Activated naive CD4-positive, alpha-beta T cell treated with anti-CD3 and anti-CD28 coated beads for 36 hours (primary cell): ENCODE measurements at places on chromosomes 3 and 15.
A peak's percentile ranks its signal among the peaks of the same experiment; 100 is the strongest.

DNA sequence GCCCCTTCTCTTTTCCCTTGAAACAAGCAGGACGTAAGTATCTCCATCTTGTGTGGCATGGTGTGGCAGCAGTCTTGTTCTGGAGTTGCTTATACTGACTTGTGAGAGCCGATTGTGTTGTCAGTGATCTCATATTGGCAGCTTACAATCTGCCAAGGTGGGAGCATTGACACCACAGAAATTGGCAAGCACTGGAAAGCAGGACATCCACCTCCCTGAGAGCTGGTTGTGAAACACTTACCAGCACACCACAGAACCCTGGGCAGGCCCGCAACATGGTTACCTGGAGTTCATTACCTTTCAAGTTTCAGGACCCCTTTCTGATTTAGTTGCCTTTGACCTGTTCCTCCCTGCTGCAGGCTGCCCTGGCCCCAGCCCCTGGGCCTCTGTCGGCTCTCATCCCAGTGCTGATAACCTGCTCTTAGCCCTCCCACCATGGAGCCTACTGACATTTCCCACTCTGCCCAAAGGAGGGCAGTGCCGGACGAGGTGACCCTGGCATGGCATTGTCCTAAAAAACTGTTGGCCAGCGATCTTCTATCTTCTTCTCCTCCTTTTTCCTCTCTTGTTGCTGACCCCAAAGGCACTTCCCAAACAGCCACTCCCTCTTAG is 10.6 kb upstream of the ATP2B2 start:
- no peak for DNase-seq

GRCh38 chr3:25592510-25592968 is 72.2 kb downstream of the TOP2B start:
- DNase-seq, result peak; percentile 12

GRCh38 chr15:57290826-57291225 is 85.5 kb upstream of the CGNL1 start:
- DNase-seq, result no peak

DNA sequence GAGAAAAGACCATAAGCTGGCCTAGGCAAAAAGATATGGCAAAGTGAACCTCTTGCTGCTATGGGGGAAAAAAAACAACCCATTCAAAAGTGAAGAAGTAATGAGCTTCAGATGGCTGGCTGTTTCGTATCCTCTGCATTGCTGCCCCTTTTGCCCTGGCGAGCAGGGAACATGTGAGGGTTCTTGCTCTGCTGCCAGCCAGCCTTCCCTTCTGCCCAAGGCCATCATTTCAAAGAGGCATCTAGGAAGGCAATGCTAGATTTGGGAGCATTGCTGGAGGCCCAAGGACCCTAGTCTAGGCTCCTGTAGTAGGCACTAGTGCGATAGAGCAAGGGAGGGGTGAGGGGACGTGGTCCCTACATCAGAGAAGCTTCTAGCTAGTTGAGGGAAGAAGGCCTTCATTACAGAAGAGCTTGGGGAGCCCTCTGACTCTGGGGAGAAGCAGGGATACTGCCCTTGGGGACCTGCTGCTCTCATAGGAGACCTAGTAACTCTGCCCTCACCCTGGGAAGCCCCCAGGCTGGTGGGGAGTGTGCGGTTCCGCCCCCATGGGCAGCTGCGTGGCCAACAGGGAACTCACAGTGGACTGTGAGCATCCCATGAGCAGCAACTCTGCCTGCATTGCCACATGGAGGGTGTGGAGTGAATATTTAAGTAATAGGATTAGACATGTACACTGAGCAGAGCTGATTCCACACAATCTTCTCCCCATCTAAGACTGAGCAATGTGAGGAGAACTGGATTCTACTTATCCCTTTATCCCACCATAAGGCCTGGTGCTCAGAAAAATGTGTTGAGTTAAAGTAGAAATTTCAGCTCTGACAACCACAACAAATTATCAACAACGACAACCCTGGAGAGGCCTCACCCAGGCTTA is 21.3 kb downstream of the ITGA11 start:
- DNase-seq, result no peak

GRCh38 chr3:187999821-188000220 is 154.1 kb upstream of the LPP start:
- peak; percentile 56 for DNase-seq

GRCh38 chr3:36852071-36852470 is 87.7 kb upstream of the DCLK3 start:
- no peak for DNase-seq

DNA sequence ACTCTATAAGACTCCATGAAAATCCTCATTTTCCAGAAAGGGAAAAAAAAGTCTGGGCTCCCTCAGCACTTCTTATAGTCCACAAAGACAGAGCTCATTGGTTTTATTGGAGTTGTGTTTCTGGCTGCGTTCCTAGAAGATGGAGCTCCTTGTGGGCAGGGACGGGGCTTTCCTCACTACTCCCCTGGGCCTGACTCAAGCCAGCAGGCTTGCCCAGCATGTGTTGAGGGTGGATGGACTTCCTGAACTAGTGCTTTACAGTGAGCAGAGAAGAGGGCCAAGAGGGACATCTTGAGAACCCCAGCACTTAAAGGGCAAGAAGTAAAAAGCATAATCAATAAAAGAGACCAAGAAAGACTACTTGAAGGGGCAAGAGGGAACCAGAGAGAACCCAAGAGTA is 43.2 kb upstream of the EPHB1 start:
- DNase-seq, result no peak

- no peak for DNase-seq
Observed at GRCh38 chr15:38894243-38894948, 329.8 kb upstream of the RASGRP1 start.

GRCh38 chr3:12275974-12276650 is 12.8 kb upstream of the PPARG start:
- no peak for DNase-seq

DNA sequence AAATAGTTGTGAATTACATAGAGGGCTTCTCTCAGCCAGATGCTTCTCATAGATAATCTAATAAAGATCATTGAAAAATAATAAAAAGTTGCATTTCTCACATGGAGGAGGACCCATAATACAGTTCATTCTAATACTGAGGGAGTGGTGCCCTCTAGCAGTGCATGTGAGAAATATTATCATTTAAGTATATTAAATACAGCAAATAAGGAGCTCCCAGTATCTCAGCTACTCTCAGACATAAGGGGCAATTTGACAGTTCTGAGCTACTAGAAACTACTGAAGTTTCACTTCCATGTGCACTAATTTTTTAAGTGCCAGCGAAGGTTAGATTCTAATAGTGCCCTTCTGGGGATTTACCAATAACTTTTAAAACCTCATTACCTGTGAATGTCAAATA is 188.3 kb downstream of the IL5RA start:
- peak; percentile 10 for DNase-seq

GRCh38 chr3:158314426-158315357 is 204.8 kb downstream of the RSRC1 start:
- DNase-seq, result no peak
